ENCODE measurements at places on chromosomes 5 and 9.

GRCh38 chr5:134463176-134463720, 51.6 kb upstream of the CDKN2AIPNL start:
- DNase-seq = no peak

DNA sequence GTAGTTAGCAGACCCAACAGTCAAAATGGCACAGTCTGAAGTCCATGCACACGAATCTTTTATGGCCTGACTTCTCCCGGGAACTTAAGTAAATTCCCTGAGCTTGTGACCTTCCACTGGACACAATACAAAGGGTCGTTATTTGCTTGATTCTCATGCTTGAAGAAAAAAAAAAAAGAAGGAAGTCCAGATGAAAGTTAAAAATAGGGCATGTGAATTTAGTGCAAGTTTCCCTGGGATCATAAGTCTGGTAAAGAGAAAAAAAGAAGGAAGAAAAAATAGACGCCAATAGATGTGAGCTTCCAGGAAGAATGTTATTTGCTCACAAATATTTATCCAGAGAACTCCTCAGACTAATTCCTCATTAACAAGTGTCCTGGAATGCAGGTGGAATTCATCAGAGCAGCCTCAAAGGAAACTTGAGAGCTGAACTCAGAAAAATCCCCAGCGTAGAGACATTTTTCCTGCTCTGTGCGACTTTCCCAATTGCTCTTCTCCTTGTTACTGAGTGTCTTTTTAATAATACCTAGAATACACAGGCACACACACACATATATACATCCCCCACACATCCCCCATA, 616.3 kb downstream of the EBF1 start:
- no peak for DNase-seq

GRCh38 chr5:149938279-149938678, 6.3 kb downstream of the PDE6A start:
- DNase-seq = peak; percentile 42

DNA sequence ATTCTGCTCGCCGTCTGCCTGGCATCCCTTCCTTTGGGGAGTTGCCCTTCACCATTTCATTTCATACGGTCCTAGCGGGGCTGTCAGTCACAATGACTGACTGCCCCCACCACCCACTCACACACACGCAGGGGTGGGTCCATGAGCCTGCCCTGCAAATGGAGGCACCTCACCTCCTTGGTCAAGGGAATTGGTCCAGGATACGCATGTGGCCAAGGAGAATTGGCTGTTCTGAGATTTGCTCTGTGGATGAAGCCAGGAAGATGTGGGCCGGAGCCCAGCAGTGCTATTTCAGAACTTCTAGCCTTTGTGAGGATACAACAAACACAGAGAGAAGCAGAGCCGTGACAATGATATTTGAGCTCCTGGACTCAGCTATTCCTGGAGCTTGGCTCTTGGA, 17.0 kb downstream of the C1QTNF2 start:
- DNase-seq = no peak

DNA sequence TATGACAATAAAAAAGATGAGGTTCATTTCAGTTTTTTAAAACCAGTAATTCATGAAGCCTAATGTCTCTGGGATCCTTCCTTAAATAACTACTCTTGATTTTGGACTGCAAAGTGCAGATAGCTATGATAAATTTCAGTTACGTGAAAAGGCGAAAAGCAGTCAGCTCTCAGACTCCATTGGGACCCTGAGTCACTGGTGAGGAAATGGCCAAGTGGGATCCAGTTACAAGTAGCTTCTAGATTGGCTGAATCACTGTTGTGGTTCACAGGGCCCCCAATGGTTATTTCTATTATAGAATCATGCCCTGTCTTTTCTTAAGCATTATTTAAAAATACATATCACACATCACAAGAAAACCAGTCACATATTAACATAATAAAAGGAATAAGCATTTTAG, 31.1 kb upstream of the PPP3R2 start:
- peak; percentile 11 for DNase-seq

DNA sequence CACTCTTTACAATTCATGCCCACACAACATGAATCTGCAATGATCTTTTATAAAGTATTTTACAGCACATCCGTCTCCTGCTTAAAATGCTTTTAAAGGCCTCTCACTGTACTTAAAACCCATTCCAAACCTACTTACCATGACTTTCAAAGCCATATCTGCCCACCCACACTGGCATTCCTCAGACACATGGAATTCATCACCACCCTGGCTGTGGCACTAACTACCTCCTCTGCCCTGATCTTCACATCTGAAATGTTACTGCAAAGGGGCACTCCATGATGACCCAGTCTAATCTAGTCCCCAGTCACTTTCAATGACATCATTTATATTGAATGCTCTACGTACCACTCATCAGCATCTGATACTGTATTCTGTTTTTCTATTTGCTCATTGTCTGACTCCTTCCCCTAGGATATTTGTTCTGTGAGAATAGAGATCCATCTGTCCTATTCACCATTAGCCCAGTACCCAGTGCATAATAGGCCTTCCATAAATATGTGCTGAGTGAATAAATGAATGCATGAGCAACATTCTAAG, 193.2 kb upstream of the KIF2A start:
- no peak for DNase-seq

DNA sequence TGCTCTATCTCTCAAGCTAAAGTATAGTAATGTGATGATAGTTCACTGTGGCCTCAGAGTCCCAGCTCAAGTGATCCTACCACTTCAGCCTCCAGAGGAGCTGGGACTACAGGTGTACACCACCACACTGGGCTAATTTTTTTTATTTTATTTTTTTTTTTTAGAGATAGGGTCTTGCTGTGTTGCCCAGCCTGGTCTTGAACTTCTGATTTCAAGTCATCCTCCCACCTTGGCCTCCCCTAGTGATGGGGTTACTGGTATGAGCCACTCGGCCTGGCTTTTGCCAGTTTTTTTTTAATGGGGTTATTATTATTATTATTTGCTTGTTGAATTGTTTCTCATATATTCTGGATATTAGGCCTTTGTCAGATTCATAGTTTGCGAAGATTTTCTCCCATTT, 13.2 kb downstream of the FAF2 start:
- no peak for DNase-seq

DNA sequence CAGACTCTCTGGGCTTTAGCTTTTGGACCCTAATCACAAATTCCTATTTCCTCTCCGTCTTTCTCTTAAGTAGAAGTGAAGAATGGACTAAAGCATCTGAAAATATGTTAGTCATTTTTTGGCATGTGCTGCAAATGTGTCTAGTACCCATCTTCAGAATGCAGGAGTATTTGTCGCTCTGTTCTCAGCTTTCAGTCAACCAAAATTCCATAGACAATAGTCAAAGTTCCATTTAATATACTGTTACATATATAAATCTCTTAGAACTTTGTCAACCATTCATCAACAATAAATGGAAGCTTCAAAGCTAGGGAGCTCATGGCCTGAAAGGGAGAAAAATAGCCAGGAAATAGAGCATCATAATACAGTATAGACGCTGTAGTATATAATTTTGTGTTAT, 509.4 kb downstream of the BNC2 start:
- no peak for DNase-seq

- DNase-seq = no peak
Measured at GRCh38 chr5:142119051-142119625, 10.6 kb downstream of the NDFIP1 start.

GRCh38 chr5:124239572-124239971, 506.9 kb downstream of the ZNF608 start:
- DNase-seq = no peak

GRCh38 chr9:11868795-11869194, 824.4 kb upstream of the TYRP1 start:
- no peak for DNase-seq

All from suppressor macrophage treated with lipopolysaccharide for 4 hours (primary cell).